ENCODE measurements at places on chromosomes 5 and 9. TPM values are rescaled to one million over a fixed set of nuclear protein-coding genes. Genes with fewer than 3 reads are reported as not detected.

Gene SLC25A51
- polyA plus RNA-seq = 39.3 TPM

Gene HK3
- polyA plus RNA-seq = not detected

Gene CMYA5
- 1.9 TPM for polyA plus RNA-seq

Gene DBH
- polyA plus RNA-seq = not detected

Gene FGF18
- polyA plus RNA-seq = 2.0 TPM

Gene UGT3A2
- not detected for polyA plus RNA-seq

Gene ARL14EPL
- polyA plus RNA-seq = not detected

Gene PCDHB9
- polyA plus RNA-seq = 0.27 TPM

Gene MCC
- 4.8 TPM for polyA plus RNA-seq

Gene FAM153A
- not detected for polyA plus RNA-seq

Gene CDX1
- polyA plus RNA-seq = 0.09 TPM

Gene HSPA4
- polyA plus RNA-seq = 89.1 TPM

DNA sequence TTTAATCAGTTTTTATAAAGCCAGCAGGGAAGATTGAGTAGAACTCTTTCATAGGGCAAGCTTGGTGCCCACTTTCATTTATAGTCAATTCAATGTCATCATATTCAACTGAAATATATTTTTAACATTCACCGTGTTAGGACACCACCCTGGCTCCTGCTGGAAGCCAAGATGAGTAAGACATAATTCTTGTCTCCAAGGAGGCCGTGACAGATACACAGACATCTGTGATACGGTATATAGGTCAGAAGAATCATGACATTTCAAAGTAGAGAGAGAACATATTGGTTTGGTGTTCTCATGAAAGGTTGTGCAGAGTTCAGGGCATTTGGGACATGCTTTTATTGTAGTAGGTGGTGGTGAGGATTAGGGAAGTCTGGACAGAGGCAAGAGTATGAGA is 120.1 kb downstream of the CMYA5 start:
- H3K36me3 ChIP-seq = no peaks in the 10 kb centered on the region
- H3K27ac ChIP-seq = no peak overlapping the region
- DNase-seq = no peak
- peaks cover 3% of the 10 kb centered on the region for H3K27me3 ChIP-seq

- H3K27me3 ChIP-seq = no peaks in the 10 kb centered on the region
- no peaks in the 10 kb centered on the region for H3K4me1 ChIP-seq
- no peaks in the 10 kb centered on the region for H3K36me3 ChIP-seq
- DNase-seq = peak; percentile 73
- H3K27ac ChIP-seq = no peak overlapping the region
- H3K4me3 ChIP-seq = no peak overlapping the region
Observed at GRCh38 chr5:149782018-149782894, 52.1 kb downstream of the PPARGC1B start.

DNA sequence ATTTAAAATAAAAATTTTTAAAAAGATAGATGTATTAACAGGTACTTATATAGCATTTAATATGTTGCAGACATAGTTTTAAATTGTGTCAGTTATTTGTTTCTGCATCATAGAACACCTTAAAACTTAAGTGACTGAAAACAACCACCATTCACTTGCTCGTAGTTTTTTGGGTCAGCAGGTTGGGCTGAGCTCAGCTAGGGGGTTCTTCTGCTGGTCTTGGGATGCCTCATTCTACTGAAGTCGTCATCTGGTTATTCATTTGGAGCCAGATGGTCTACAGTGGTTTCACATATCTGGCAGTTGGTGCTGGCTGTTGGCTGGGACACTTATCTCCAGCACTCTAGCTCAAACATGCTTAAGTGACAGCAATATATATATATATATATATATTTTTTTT is 29.6 kb downstream of the PSAT1 start:
- H3K27ac ChIP-seq = no peak overlapping the region
- no peaks in the 10 kb centered on the region for H3K4me1 ChIP-seq
- DNase-seq = no peak
- H3K4me3 ChIP-seq = no peak overlapping the region
- H3K36me3 ChIP-seq = no peaks in the 10 kb centered on the region
- H3K27me3 ChIP-seq = no peaks in the 10 kb centered on the region

DNA sequence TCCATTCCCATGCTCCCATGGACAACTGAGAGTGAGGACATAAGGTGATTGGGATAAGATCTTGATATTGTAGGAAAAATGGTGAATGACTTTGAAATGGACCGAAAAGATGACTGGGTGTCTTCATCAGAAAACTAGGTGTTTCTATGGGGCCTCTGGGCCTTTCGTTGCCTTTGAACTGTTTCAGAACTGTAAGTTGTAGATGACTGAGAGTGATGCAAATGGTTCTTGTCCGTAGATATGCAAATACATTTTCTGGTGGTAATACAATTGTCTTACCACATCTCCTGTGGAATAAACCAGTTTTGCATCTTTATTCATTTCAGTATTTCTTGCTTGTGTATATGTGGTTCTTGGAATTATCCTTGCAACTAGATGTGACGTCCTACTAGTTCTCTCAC is 16.0 kb upstream of the TEX48 start:
- no peaks in the 10 kb centered on the region for H3K36me3 ChIP-seq
- H3K27ac ChIP-seq = no peak overlapping the region
- peaks cover 7% of the 10 kb centered on the region for H3K4me1 ChIP-seq
- H3K27me3 ChIP-seq = no peaks in the 10 kb centered on the region

- H3K27me3 ChIP-seq = no peaks in the 10 kb centered on the region
- no peaks in the 10 kb centered on the region for H3K36me3 ChIP-seq
- H3K4me1 ChIP-seq = peaks cover 5% of the 10 kb centered on the region
- H3K4me3 ChIP-seq = peak overlapping the region; percentile 94
- peak; percentile 21 for DNase-seq
- peak overlapping the region; percentile 98 for H3K27ac ChIP-seq
Observed at GRCh38 chr5:139295346-139296057, 2.0 kb downstream of the MATR3 start.

GRCh38 chr9:127884427-127884911 is 7.0 kb upstream of the AK1 start:
- no peak for DNase-seq
- no peak overlapping the region for H3K4me3 ChIP-seq
- peaks cover 17% of the 10 kb centered on the region for H3K36me3 ChIP-seq
- H3K27me3 ChIP-seq = no peaks in the 10 kb centered on the region
- H3K27ac ChIP-seq = no peak overlapping the region
- no peaks in the 10 kb centered on the region for H3K4me1 ChIP-seq

- no peak for DNase-seq
- no peak overlapping the region for H3K4me3 ChIP-seq
- no peaks in the 10 kb centered on the region for H3K4me1 ChIP-seq
- H3K27me3 ChIP-seq = no peaks in the 10 kb centered on the region
- no peaks in the 10 kb centered on the region for H3K36me3 ChIP-seq
- no peak overlapping the region for H3K27ac ChIP-seq
Observed at GRCh38 chr5:5787373-5787772, 364.9 kb downstream of the ICE1 start.

GRCh38 chr9:3823842-3824475 is 298.2 kb upstream of the RFX3 start:
- H3K36me3 ChIP-seq = peaks cover 2% of the 10 kb centered on the region
- no peaks in the 10 kb centered on the region for H3K27me3 ChIP-seq
- DNase-seq = no peak
- H3K27ac ChIP-seq = no peak overlapping the region
- H3K4me1 ChIP-seq = no peaks in the 10 kb centered on the region

DNA sequence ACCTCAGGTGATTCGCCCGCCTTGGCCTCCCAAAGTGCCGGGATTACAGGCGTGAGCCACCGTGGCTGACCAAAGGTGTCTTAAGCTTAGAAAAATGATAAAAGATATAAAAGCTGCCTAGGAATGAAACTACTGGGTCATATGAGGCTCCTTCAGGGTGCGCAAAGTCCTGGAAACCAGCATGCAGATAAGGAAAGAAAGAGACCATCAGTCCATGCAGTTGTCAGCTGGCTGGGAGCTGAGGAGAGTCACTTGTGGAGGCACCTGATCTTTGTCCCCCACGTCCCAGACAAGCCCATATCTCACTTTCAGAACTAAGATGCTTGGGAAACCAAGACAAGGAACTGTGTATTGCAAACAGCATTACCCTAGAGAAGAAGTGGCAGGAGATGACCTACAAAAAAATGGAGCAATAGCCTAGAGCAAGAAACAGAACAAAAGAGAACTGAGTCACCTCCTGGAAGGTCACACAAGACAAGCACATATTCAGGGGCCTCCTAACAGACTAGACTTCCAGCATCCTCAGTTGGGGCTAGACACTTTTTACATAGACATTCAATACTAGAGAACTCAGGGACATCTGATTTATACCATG is 2.8 kb upstream of the CCDC125 start:
- H3K27me3 ChIP-seq = no peaks in the 10 kb centered on the region
- H3K27ac ChIP-seq = no peak overlapping the region
- DNase-seq = no peak
- no peaks in the 10 kb centered on the region for H3K36me3 ChIP-seq
- peaks cover 3% of the 10 kb centered on the region for H3K4me1 ChIP-seq

DNA sequence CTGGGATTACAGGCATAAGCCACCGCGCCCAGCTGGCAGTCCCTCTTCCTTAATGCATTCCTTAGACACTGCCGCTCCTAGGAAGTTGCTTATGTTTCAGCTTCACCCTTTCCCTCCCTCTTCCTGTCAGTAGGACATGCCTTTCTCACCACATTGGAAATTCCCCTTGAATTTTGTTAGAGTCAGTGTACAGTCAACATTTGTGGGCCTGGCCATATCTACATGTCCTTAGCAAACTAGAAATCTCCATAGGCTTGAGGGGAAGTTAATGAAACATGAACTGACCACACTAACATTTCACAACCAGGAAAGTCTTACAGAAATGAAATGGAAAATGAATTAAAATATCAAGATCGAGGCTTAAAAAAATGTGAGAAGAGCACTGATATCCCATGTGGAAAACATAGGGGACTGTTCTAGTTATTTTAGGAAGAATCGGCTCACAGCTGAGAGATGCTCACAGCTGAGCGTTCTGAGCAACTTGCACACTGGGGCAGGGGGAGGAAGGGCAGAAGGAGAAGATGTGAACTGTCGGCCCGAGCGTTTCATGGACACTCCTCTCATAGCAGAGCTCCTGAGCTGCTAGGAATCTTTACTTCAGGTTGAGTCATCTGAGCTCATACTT is 21.1 kb upstream of the LVRN start:
- no peak overlapping the region for H3K27ac ChIP-seq
- H3K4me3 ChIP-seq = no peak overlapping the region
- H3K36me3 ChIP-seq = no peaks in the 10 kb centered on the region
- no peaks in the 10 kb centered on the region for H3K4me1 ChIP-seq
- peak; percentile 87 for DNase-seq

DNA sequence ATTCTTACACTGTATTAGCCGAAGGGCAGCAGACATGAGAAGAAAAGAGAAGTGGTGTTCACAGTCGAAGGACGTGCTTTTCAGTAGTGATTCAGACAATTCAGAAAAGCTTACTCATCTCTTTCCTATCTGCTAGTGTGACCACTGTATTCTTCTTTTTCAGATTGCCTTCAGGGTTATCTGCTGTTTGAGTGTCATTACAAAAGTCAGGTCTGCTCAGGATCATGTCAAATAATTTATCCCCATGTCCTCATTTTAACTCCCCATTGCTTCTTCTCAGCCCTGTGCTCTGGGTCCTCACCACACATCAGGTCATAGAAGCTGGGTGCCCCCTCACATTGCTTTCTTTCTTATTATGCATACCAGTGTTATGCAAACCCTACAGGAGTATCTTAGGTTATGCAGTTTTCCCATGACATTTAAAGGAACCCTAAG is 394.0 kb downstream of the CETN3 start:
- no peaks in the 10 kb centered on the region for H3K4me1 ChIP-seq
- H3K36me3 ChIP-seq = no peaks in the 10 kb centered on the region

GRCh38 chr5:163890261-163890660 is 384.8 kb downstream of the MAT2B start:
- H3K36me3 ChIP-seq = no peaks in the 10 kb centered on the region
- no peak for DNase-seq
- no peak overlapping the region for H3K27ac ChIP-seq
- H3K4me1 ChIP-seq = peaks cover 19% of the 10 kb centered on the region
- H3K27me3 ChIP-seq = no peaks in the 10 kb centered on the region

DNA sequence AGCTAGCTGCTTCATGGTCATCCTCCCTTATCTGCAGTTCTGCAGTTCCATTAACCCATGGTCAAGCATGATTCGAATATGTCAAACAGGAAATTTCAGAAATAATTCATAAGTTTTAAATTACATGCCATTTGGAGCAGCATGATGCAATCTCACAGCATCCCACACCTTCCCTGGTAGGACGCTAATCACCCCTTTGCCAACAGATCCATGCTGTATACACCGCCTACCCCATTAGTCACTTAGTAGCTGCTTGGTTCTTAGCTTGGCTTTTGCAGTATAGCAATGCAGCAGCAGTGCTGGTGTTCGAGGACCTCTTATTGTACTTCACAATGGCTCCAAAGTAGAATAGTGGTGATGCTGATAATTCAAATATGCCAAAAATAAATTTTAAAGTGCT is 739.7 kb upstream of the CDH9 start:
- H3K36me3 ChIP-seq = no peaks in the 10 kb centered on the region
- no peak overlapping the region for H3K4me3 ChIP-seq
- H3K27me3 ChIP-seq = no peaks in the 10 kb centered on the region
- DNase-seq = no peak

- DNase-seq = no peak
- no peak overlapping the region for H3K4me3 ChIP-seq
- no peaks in the 10 kb centered on the region for H3K27me3 ChIP-seq
- H3K36me3 ChIP-seq = no peaks in the 10 kb centered on the region
Observed at GRCh38 chr9:69500896-69501295, 171.3 kb downstream of the APBA1 start.

GRCh38 chr5:40983781-40984180 is 74.5 kb downstream of the C7 start:
- no peak overlapping the region for H3K4me3 ChIP-seq
- no peaks in the 10 kb centered on the region for H3K36me3 ChIP-seq
- H3K27ac ChIP-seq = no peak overlapping the region
- DNase-seq = peak; percentile 41
- no peaks in the 10 kb centered on the region for H3K27me3 ChIP-seq
- H3K4me1 ChIP-seq = no peaks in the 10 kb centered on the region

DNA sequence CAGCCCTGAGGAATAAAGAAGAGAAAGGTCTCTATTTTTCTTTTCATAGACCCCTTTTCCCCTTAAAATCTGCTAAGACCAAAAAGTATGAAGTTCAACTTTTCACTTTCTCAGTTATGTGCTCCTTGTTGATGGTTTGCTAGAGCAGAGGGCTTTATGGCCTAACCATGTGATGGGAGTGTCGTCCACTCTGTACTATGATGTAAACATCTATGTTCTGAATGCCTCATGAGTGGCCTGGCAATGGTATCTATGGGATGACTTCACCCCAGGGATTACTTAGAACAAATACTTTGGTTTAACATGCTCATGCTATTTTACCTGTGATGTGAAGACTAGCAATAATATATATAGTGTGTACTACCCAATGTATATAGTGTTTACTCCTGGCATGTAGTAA is 43.7 kb upstream of the MIER3 start:
- H3K4me1 ChIP-seq = no peaks in the 10 kb centered on the region
- no peak overlapping the region for H3K4me3 ChIP-seq
- no peak for DNase-seq
- peaks cover 2% of the 10 kb centered on the region for H3K27me3 ChIP-seq
- H3K27ac ChIP-seq = no peak overlapping the region
- no peaks in the 10 kb centered on the region for H3K36me3 ChIP-seq

GRCh38 chr9:113168809-113169208 is 18.0 kb downstream of the SLC31A2 start:
- peaks cover 23% of the 10 kb centered on the region for H3K36me3 ChIP-seq
- H3K27ac ChIP-seq = no peak overlapping the region
- no peaks in the 10 kb centered on the region for H3K27me3 ChIP-seq
- peaks cover 4% of the 10 kb centered on the region for H3K4me1 ChIP-seq
- DNase-seq = no peak

Measured in fibroblast of lung (primary cell).